ENCODE measurements at places on chromosomes 12 and 14. TPM values are rescaled to one million over a fixed set of nuclear protein-coding genes. Genes with fewer than 3 reads are reported as not detected.

SYCP3 gene
- total RNA-seq, result under 0.01 TPM

SPIC gene
- total RNA-seq, result not detected

PLEKHG7 gene
- total RNA-seq, result 0.07 TPM

PLEKHD1 gene
- under 0.01 TPM for total RNA-seq

AHNAK2 gene
- total RNA-seq, result 91.8 TPM

FLRT2 gene
- total RNA-seq, result 55.9 TPM

ST8SIA1 gene
- 0.07 TPM for total RNA-seq

FGF6 gene
- total RNA-seq, result not detected

KLRK1 gene
- total RNA-seq, result not detected

RNF212B gene
- total RNA-seq, result not detected

NPAS3 gene
- total RNA-seq, result not detected

CLEC1A gene
- 16.0 TPM for total RNA-seq

BIN2 gene
- not detected for total RNA-seq

NAV3 gene
- total RNA-seq, result 28.7 TPM

SOX5 gene
- total RNA-seq, result 0.42 TPM

SLC10A1 gene
- not detected for total RNA-seq

KICS2 gene
- total RNA-seq, result 3.8 TPM

DACT1 gene
- 0.40 TPM for total RNA-seq

RNASE7 gene
- not detected for total RNA-seq

KLRF1 gene
- total RNA-seq, result 0.11 TPM

RPL6 gene
- 765 TPM for total RNA-seq

LRRK2 gene
- 3.8 TPM for total RNA-seq

KRT3 gene
- total RNA-seq, result not detected

PAN2 gene
- total RNA-seq, result 10.6 TPM

GNB3 gene
- total RNA-seq, result 1.4 TPM

FAM161B gene
- total RNA-seq, result 1.5 TPM

SERPINA10 gene
- not detected for total RNA-seq

KLRC4 gene
- not detected for total RNA-seq

MMP19 gene
- 0.42 TPM for total RNA-seq

All from pulmonary artery endothelial cell (primary cell).